ENCODE measurements at places on chromosomes 13 and 19. TPM values are rescaled to one million over a fixed set of nuclear protein-coding genes. Genes with fewer than 3 reads are reported as not detected.

DNA sequence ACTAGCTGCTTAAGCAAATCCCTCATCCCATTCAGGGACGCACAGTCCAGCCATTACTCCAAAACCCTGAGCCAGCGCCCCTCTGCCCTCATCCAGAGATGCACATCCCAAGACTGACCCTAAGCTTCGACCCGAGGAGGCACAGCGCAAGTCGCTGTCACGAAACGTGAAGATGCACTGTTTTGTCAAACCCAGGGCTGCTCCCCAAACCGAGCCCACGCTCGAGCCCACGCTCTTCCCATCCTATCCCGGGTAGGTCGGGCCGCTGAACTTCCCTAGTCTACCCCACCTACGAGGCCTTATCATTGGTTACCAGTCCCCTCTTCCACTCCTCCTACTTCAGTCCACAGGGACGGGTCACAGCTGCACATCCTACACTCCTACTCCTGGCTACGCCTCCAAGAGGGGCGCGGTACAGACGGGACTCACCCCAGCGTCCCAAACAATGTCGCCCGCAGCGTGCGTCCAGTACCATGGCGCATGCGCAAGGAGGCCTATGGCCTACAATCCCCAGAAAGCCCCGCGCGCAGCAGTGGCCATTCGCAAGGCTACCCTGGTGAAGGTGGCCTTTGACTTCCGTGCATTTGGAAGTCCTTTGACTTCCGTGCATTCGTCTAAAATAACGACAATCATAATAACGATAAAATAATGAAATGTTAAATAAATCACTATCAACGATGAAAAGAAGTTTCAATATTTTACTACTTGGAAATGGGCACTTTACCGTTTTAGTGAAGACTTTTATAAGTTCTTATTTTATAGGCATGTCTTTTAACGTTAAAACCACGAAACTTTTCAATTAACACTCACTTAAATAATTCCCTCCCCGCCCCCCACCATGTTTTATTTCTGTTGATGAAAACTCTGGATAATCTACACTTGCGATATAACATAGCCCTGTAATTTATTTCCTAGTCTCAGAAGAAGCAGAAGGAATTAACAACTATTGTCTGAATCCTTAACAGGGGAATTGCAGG is at the start of gene ZNF285:
TSS of gene ZNF285 (minus strand) at position 470 of the 977 bp plus-strand sequence. CDS start 4,395 bp downstream, outside the sequence.
- no peaks in the 10 kb centered on the region for H3K36me3 ChIP-seq
- H3K4me3 ChIP-seq = peak within 1 kb of the TSS; percentile 37
- no peaks in the 10 kb centered on the region for H3K27me3 ChIP-seq
- peak; percentile 87 for DNase-seq
- H3K27ac ChIP-seq = no peak within 1 kb of the TSS

- peaks cover 10% of the 10 kb centered on the region for H3K36me3 ChIP-seq
- no peak for DNase-seq
- H3K4me3 ChIP-seq = no peak overlapping the region
- no peaks in the 10 kb centered on the region for H3K27me3 ChIP-seq
- no peak overlapping the region for H3K27ac ChIP-seq
These were observed 50.7 kb upstream of the AKAP11 start for GRCh38 chr13:42221121-42221765.

DNA sequence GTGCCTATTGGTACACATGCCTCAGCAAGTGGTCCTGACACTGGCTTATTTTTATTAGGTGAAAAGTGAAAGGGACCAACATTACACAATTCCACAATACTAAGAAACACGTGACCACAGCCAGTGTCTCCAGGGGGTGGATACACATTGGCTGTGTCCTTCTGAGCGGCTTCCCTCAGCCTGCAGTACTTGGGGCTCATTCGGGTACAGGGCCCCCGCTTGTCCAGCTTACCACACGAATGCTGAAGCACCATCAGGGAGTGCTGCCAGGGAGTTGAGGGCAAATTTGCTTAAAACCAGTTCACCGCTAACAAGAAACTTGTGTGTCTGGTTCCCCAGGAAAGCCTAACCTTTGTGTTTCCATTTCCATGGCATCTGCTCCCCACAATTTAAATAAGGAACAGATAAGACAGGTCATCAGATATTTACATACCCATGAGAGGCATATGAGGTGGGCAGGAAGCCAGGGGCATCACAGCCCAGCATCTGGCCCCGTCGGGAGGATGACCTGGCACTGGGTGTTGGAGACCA is 23.3 kb downstream of the PBX4 start:
- H3K27me3 ChIP-seq = no peaks in the 10 kb centered on the region
- H3K4me1 ChIP-seq = peaks cover 10% of the 10 kb centered on the region
- H3K4me3 ChIP-seq = no peak overlapping the region
- DNase-seq = no peak
- H3K27ac ChIP-seq = no peak overlapping the region

- H3K27ac ChIP-seq = no peak overlapping the region
- no peaks in the 10 kb centered on the region for H3K36me3 ChIP-seq
- H3K4me1 ChIP-seq = no peaks in the 10 kb centered on the region
- H3K4me3 ChIP-seq = no peak overlapping the region
- DNase-seq = no peak
- H3K27me3 ChIP-seq = no peaks in the 10 kb centered on the region
These were observed 646.2 kb upstream of the MIR17HG start for GRCh38 chr13:90701264-90701663.

- no peak for DNase-seq
- no peak overlapping the region for H3K4me3 ChIP-seq
- peaks cover 12% of the 10 kb centered on the region for H3K36me3 ChIP-seq
- H3K27me3 ChIP-seq = no peaks in the 10 kb centered on the region
- H3K4me1 ChIP-seq = peaks cover 17% of the 10 kb centered on the region
- no peak overlapping the region for H3K27ac ChIP-seq
These were observed 19.3 kb downstream of the HCN2 start for GRCh38 chr19:609004-609346.

DNA sequence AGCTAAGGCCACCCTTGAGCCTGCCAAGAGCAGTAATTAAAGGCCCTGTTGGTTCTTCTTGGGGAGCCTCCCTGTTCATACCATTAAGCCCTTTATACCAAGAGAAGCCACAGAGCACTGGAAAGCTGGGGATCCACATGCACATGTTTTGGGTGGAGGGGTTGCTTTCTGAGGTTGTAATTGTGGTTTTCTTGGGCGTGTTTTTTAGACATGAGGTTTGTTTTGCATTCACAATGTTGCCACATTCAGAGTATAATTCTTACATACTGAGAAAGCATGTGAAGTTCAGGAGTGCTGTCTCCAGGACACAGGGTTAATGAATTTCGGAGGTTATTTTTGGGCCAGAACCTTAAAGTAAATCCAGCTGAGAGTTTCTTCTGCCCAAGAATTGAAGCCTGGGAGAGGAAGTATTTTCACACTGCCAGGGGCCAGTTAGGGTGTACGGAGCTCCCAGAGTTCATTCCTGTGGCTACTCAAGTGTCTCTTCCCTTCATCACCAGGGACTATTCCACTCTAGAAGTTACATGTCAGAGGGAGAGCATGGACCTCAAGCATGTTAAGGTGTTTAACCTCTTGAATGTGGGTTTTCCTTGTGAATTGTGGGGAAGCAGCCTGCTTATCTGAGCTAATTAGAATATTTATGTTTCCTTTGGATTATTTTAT is 37.0 kb downstream of the ZNF136 start:
- DNase-seq = no peak
- H3K27ac ChIP-seq = no peak overlapping the region
- no peaks in the 10 kb centered on the region for H3K36me3 ChIP-seq
- no peak overlapping the region for H3K4me3 ChIP-seq
- peaks cover 3% of the 10 kb centered on the region for H3K4me1 ChIP-seq

The EGLN2 gene
- 111 TPM for total RNA-seq

The C19orf81 gene
- 33.0 TPM for total RNA-seq

The TMEM91 gene
- total RNA-seq = 2.3 TPM

The ANGPTL8 gene
- not detected for total RNA-seq

The CEACAM8 gene
- total RNA-seq = not detected

All from K562 (cell line).